ENCODE measurements at places on chromosomes 7 and 10. TPM values are rescaled to one million over a fixed set of nuclear protein-coding genes. Genes with fewer than 3 reads are reported as not detected.

CCDC172 gene
- total RNA-seq: not detected

DNA sequence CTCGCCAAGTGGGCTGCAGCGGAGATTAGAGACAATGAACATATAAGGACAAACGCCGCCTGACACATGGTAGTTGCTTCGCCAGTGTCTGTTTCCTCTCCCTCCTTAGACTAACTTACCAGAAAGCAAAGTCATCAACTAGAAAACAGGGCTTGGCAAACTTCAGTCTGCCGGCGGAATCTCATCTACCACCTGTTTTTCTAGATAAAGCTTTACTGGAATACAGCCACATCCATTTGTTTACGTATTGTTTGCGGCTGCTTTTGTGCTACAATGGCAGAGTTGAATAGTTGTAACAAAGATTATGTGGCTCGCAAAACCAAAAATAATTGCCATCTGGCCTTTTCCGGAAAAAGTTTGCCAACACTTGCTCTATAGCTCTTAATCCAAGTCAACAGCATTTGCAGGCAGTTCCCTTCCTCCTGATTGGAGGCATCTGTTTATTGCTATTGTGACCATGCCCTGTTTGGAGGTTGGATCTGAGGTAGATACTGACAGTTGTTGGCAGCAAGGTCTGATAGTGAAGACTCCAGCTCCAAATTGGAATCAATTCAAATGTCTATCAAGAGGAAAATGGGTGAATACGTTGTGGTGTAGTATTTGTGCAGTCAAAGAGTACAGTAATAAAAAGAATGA is 260.6 kb downstream of the POU6F2 start:
- no peaks in the 10 kb centered on the region for H3K4me1 ChIP-seq
- DNase-seq: no peak
- no peak overlapping the region for H3K4me3 ChIP-seq
- H3K36me3 ChIP-seq: no peaks in the 10 kb centered on the region
- H3K27me3 ChIP-seq: no peaks in the 10 kb centered on the region

GRCh38 chr7:116180302-116180701 is 30.0 kb upstream of the TES start:
- peak; percentile 31 for DNase-seq
- H3K4me1 ChIP-seq: no peaks in the 10 kb centered on the region
- no peak overlapping the region for H3K4me3 ChIP-seq
- H3K27me3 ChIP-seq: no peaks in the 10 kb centered on the region
- no peak overlapping the region for H3K27ac ChIP-seq
- H3K36me3 ChIP-seq: no peaks in the 10 kb centered on the region

DNA sequence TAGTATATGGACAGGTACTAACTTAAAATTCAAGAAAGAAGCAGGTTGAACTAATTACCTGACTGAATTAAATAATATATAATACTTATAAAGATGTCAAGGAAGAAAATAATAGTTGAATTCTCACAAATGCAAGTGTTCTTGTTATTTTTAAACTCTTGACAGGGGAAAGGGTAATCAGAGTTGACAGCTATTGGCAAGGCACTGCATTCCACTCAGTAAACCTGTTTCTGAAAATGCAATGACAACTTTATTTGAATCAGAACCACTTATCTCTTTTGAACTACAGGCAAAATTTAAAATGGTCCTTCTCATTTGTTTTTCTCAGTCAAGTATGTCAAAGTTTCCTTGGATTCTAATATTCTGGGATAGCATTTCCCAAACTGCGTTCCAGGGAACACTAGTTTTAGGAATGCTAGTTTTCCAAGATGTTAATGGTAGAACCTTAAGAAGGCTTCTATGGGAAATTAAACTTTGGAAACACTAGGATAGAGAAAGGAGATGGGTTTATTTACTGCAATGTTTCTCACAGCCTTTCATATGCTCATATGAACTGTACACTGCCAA is 103.7 kb upstream of the LRRN3 start:
- no peaks in the 10 kb centered on the region for H3K36me3 ChIP-seq
- no peak overlapping the region for H3K27ac ChIP-seq
- no peaks in the 10 kb centered on the region for H3K27me3 ChIP-seq
- H3K4me1 ChIP-seq: no peaks in the 10 kb centered on the region
- no peak for DNase-seq

DNA sequence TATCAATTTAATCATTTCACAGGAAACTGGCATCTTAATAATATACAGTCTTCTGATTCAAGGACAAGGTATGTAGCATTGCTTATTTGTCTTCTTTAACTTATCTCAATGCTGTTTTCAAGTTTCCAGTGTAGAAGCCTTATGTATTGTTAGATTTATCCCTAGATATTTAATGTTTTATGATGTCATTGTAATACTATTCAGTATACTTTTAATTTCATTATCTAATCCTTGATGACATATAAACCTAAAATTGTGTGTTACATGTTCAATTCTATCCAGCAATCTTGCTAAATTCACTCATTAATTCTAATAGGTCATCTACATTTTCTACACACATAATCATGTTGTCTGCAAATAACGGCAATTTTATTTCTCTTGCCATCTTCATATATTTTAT is 126.3 kb upstream of the SEC61G start:
- no peak overlapping the region for H3K4me3 ChIP-seq
- peaks cover 36% of the 10 kb centered on the region for H3K4me1 ChIP-seq
- no peaks in the 10 kb centered on the region for H3K36me3 ChIP-seq
- no peak for DNase-seq
- H3K27me3 ChIP-seq: no peaks in the 10 kb centered on the region
- H3K27ac ChIP-seq: no peak overlapping the region

DNA sequence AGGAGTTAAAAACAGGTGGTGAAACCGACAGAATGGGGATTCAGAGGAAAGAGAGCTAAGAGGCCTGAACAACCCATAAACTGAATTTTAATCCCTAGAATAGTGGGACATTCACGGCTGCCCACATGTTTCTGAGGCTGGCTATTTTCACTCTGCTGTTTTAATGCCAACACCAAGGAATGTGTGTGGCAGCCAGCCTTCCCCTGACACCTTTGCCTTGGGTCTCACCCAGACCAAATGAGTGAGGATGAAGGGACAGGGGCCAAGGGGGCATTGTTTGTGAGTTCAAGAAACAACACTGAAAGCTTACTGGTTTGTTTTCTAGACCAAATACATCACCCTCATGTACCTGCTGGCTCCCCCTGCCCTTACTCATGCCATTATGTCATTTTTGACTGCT is 164.3 kb downstream of the JAZF1 start:
- DNase-seq: no peak
- H3K27ac ChIP-seq: no peak overlapping the region
- H3K36me3 ChIP-seq: no peaks in the 10 kb centered on the region
- H3K27me3 ChIP-seq: no peaks in the 10 kb centered on the region
- no peaks in the 10 kb centered on the region for H3K4me1 ChIP-seq
- no peak overlapping the region for H3K4me3 ChIP-seq

DNA sequence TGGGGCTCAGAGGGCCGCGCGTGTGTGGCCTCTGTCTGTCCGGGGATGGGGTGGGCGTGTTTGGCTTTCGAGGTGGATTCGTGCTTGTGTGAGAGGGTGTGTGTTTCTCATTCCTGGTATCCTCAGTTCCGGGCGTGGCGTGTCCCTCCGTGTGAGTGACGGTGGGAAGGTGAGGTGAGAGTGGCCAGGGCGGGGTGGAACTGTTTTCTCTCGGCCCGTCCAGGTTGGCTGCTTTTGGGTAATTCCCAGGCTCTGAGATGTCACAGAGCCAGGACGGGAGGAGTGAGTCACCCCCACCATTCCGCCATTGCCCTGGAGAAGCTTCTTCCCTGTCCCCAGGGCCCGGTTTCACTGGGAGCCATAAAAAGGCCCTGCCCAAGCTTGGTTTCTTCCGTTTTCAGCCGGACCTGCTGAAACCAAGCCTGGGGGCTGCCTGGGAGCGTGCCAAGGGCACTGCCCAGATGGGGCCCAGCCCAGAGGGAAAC is 21.3 kb upstream of the CLDN4 start:
- no peaks in the 10 kb centered on the region for H3K4me1 ChIP-seq
- no peaks in the 10 kb centered on the region for H3K36me3 ChIP-seq
- no peak overlapping the region for H3K4me3 ChIP-seq
- no peak for DNase-seq
- no peak overlapping the region for H3K27ac ChIP-seq

DNA sequence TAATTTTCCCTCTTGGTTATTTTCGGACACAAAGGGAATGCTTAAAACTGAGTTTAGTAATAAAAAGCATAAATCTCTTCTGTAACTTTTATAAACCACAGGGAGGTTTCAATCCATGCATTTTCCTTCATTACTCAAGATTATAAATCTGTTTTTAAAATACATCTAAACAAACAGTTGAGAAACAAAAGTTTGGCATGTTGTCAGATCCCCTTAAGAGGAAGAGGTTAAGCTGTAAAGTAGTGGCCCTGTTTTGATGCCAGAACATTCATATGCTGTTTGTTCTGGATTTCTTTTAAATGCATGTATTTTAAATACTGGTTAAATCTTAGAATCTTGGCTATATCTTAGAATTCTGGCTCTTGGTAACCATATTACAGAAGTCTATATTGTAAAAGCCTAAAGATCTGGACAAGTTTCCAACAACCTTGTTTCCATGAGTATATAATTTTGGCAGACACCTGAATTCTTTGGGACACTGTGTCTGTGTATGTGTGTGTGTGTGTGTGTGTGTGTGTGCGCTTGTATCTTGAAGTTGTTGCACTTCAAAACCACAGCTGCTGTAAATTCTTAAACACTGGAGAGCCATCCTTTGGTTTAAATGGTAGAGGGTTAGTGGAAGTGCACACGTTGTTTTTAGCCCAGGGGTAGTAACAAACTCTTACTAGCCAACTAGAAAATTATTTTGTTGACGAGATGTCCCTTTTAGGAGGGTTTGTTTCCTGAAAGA is 6.8 kb upstream of the SEMA4G start:
- H3K36me3 ChIP-seq: peaks cover 4% of the 10 kb centered on the region
- no peak for DNase-seq
- H3K27ac ChIP-seq: no peak overlapping the region
- H3K4me3 ChIP-seq: no peak overlapping the region
- H3K27me3 ChIP-seq: no peaks in the 10 kb centered on the region
- H3K4me1 ChIP-seq: peaks cover 52% of the 10 kb centered on the region

- no peaks in the 10 kb centered on the region for H3K27me3 ChIP-seq
- H3K27ac ChIP-seq: no peak overlapping the region
- no peaks in the 10 kb centered on the region for H3K36me3 ChIP-seq
- DNase-seq: no peak
- no peaks in the 10 kb centered on the region for H3K4me1 ChIP-seq
- no peak overlapping the region for H3K4me3 ChIP-seq
These were observed 8.1 kb downstream of the PRPS1L1 start for GRCh38 chr7:18019555-18019954.

GRCh38 chr7:1533547-1534329 is 3.2 kb downstream of the MAFK start:
- peaks cover 2% of the 10 kb centered on the region for H3K36me3 ChIP-seq
- H3K27me3 ChIP-seq: no peaks in the 10 kb centered on the region
- H3K4me1 ChIP-seq: peaks cover 71% of the 10 kb centered on the region
- DNase-seq: no peak
- H3K27ac ChIP-seq: peak overlapping the region; percentile 81
